Iris pigment epithelial cell (primary cell): ENCODE measurements at places on chromosomes 6 and 20.
A peak's percentile ranks its signal among the peaks of the same experiment; 100 is the strongest.

- DNase-seq, result no peak
These were observed 20.2 kb downstream of the SCML4 start for GRCh38 chr6:107803957-107804356.

DNA sequence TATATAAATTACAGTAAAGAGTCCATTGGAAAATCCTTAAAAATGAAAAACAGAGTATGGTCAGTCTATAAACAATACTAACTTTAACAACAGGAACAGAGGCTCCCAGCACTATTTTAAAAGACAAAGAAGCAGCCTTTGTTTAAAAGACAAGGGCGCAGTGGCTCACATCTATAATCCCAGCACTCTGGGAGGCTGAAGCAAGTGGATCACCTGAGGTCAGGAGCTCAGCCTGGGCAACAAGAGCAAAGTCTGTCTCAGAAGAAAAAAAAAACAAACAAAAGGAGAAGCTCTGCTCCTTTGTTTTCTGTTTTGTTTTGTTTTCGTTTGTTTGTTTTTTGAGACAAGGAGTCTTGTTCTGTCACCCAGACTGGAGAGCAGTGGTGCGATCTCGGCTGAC is 89.4 kb downstream of the DTNBP1 start:
- DNase-seq, result no peak

- no peak for DNase-seq
These were observed 172.1 kb upstream of the RUNX2 start for GRCh38 chr6:45156075-45156474.

GRCh38 chr6:149919834-149920225 is 3.1 kb downstream of the RAET1G start:
- DNase-seq, result no peak

DNA sequence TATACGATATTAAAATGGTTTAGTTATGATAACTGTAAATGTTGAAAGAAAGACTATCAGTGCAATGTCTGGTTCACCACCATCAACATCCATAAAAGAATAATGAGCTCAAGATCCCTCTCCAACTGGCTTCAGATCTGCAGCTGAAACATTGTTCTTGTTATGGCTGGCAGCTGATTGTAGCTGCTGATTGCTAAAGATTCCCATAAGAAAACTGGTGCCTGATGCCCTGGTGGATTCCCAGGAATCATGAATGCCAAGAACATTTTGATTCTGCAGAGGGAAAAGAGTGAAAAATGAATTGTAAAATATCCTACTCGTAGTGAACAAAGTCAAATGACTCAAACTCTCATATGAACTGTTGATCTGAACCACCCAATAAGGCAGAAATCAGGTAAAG is 1160.2 kb downstream of the EPHA7 start:
- DNase-seq, result no peak

- peak; percentile 96 for DNase-seq
These were observed 154.4 kb upstream of the STMND1 start for GRCh38 chr6:16947375-16948015.

GRCh38 chr6:17638212-17638715 is 38.2 kb downstream of the FAM8A1 start:
- DNase-seq, result no peak

DNA sequence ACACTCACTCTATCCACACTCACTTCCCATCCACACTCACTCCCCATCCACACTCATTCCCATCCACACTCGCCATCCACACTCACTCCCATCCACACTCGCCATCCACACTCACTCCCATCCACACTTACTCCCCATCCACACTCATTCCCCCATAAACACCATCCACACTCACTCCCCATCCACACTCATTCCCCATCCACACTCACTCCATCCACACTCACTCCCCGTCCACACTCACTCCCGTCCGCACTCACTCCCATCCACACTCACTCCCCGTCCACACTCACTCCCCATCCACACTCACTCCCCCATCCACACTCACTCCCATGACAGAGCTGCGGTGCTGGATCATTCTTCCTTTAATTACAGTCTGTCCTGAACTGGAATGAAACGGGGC is 17.1 kb downstream of the THBS2 start:
- no peak for DNase-seq

DNA sequence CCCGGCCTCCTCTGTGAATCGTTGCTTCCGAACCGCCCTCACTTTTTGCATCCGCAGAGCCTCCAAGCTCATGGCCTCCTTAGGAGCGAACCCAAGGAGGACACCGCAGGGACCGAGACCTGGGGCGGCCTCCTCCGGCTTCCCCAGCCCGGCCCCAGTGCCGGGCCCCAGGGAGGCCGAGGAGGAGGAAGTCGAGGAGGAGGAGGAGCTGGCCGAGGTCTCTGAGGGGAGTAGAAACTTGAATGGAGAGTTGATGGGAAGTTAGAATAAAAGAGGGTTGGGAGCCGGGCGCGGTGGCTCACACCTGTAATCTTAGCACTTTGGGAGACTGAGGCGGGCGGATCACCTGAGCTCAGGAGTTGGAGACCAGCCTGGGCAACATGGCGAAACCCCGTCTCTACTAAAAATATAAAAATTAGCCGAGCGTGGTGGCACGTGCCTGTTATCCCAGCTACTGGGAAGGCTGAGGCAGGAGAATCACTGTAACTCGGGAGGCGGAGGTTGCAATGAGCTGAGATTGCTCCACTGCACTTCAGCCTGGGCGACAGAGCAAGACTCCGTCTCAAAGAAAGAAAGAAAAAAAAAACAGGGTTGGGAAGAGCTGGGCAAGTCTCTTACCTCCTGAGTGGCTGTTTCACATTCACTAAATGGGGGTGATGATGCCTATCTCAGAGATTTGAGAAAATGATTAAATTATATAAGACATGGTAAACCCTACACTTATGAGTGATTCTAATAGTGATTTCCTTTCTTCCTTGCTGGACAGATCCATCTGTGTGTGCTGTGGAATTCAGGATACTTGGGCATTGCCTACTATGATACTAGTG is 805 bp downstream of the MSH5 start:
- no peak for DNase-seq

- DNase-seq, result no peak
These were observed 218.5 kb downstream of the SIM1 start for GRCh38 chr6:100246206-100246605.
